ENCODE measurements at places on chromosomes 1 and 21.

GRCh38 chr1:112905395-112906149, 50.4 kb downstream of the SLC16A1 start:
- no peak for DNase-seq

- no peak for DNase-seq
These were observed 794 bp upstream of the FAM76A start for GRCh38 chr1:27724961-27725373.

DNA sequence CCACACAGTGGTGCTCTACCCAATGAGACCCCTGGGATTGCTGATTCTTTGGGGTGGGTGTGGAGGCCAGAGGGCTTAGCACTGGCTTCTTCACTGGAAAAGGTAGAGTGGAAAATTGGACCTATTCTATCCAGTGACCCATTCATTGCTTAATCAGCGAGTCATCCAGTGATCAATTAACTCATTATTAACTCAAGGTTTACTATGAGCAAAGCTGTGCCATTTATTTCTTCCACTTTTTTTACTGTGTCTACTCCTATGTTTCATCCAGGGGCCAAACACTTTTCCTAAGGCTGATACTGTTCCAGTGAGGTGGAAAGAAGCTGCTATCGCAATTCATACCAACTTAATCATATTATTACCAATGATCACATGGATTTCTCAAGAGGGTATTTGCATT, 363.9 kb downstream of the RPS6KC1 start:
- no peak for DNase-seq

DNA sequence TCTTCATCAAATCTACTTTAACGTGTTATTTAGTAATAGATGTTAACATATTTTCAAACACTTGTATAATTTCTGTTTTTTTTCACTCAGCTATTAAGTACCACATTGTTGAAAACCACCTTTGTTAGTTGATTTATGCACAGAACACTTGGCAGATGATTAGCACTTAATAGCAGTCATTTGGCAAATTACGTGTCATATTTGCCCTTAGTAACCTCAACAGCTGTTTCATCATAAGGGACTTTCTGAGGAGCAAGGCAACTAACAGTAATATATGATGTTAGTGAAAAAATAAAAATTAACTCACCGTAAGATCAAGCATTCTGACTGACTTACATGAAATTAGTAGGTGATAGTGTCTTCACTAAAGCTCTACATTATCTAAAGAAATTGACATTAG, 186.4 kb downstream of the HMCN1 start:
- no peak for DNase-seq

DNA sequence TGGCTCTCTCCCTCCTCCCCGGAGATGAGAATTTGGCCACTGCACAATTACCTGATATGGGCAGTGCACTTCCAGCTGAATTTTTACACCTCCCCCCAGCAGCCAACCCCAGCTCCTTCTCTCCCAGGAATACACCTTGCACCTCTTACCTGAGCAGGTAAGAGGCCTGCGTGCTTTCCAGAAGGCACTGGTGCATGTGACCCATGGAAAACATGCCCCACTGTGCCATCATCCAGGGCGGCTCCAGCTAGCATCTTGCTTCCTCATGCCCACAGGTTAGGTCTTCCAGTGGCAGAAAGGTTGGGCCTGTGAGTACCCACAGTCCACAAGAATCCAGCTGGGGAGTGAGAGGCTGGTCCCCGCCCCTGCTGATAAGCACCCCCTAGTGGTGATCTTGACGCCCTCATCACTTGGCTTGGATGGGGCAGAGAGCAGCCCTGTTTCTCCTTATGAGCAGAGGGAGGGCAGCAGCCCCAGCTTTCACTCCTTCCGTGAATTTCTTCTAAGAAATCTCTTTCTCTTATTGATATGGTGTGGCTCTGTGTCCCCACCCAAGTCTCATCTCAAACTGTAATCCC, 57.8 kb downstream of the EDARADD start:
- DNase-seq = no peak

GRCh38 chr1:150568594-150568966, 10.8 kb downstream of the MCL1 start:
- DNase-seq = no peak

DNA sequence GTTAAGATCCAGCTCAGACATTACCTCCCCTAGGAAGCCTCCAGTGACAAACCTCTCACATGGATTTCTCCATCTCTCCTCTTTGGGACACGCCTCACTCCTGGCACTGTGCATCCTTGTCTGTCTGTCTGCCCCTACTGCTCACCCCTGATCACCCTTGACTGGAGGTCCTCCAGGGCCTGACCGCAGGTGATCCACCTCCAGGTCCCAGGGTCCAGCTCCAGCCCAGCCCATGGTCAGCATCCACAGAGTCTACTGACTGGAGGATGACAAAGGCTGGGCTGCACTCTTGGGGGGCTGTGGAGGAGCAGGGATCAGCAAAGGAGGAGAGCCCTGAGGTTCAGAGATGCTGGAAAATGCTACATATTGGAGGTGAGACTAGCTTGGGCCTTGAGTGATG, 65.8 kb downstream of the BEND5 start:
- no peak for DNase-seq

- no peak for DNase-seq
These were observed 19.2 kb downstream of the FAM89A start for GRCh38 chr1:231020816-231021215.

DNA sequence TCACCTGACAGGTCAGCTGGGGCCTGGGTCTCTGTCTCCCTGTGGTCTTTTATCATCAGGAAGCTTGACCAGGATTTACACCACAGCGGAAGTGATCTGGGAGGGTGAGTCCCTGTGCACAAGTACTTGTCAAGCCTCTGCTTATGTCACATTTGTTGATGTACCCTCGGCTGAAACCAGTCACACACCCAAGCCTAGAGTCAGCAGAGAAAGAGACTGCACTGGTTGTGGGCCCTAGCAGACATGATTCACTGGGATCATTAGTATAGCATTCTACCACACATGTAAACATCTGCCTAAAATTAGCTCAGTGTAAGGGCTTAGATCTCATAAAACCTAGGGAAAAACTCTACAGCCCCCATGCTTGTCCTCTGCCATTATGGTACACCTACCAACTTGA, 79.3 kb upstream of the LAMC2 start:
- no peak for DNase-seq

- no peak for DNase-seq
These were observed 317.6 kb upstream of the PROX1 start for GRCh38 chr1:213669964-213670691.

DNA sequence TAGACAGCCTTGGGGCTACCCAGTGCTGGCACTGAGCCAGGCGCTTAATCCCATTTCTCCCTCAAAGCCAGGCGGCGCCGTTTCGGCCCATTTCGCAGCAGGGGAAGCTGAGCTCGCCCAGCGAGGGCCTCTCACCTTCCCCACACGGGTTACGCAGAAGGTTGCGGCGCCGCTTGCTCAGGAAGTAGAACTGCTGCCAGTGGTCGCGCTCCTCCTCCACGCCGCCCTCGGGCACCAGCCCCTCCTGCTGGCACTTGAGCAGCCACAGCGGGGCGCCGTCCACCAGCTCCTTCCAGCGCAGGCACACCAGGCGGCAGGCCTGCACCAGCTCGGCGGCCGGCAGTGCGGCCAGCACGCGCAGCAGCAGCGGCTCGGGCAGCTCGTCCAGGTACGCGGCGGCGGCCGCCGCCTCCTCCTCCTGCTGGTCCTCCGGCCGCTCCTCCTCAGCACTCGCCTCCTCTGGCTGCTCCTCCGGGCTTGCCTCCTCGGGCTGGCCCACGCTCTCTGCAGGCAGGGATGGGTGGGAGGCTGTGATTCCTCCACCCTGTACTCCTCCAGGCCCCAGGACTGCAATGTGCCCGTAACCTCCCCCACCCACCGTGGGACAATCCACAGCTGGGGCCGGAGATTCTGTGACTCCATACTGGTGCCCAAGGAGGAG, 3.8 kb downstream of the FBXO2 start:
- no peak for DNase-seq

- no peak for DNase-seq
These were observed 1.5 kb upstream of the ST6GALNAC5 start for GRCh38 chr1:76865696-76866286.

DNA sequence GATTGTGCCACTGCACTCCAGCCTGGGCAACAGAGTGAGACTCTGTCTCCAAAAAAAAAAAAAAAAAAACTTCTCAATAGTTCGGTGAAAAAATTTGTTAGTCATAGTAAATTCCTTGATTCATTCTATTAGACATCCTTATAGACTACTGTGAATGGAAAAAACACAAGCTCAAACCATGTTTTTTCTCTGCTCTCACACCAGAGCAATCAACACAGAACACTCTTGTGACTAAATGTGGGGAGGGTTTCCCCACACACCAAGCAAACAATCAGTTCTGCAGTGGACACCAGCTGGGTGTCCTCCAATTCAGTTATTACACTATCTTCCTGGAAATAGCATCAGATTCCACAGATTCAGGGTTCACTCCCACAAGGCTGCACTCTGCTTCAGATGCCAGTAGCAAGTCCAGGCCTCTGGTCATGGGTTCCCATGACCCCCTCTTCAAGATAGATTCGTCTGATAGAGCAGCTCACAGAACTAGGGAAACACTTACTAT, 69.1 kb upstream of the TEKT2 start:
- DNase-seq = no peak

GRCh38 chr1:31937300-31938183, 626 bp downstream of the PTP4A2 start:
- no peak for DNase-seq

GRCh38 chr1:198254521-198254920, 97.7 kb downstream of the NEK7 start:
- DNase-seq = no peak

DNA sequence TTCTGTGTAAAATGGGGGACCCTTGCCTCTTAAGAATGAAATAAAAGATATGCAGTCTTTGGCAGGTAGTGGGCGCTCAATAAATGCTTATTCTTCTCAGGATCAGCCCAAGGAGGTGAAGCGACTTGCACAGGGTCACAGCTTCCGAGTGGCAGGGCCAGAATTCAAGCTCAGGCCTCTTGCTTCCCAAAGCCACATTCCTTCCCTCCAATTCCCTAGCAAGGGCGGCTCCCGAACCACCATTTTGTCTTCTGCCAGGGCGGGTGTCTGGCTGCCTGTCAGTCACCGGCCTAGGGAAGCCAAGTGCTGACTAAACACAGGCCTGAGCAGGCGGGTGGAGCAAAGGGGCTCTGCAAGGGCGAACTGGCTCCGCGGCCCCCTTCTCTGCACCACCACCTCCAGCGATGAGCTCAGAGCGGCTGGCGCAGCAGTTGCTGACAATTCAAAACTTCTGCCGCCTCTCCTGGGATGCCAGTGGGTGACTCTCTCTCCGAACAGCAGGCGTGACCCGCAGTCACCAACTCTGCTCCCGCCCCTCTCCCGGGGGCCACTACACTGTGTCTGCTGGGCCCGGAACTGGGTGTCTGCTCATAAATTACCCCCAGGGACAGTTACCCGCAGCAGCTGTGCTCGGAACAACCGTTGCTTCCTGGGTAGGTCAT, 10.8 kb downstream of the GPR3 start:
- DNase-seq = no peak

DNA sequence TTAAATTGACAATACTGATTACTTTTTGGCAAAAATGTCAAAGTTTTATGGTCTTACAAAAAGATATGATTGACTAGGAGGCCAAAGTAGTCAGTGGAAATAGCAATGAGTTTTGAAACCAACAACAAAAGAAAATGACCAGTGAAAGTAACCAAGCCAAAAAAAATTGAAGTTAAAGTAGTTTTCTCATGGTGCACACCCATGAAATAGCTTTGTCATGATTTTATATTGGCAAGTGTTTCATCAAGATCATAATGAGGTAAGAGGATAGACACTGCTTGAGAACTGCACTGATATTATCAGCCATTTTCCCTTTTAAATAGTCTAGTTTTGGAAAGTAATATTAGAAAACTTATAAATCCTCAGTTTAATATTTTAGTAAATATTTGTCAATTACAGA, 206.2 kb upstream of the ADAMTS5 start:
- DNase-seq = no peak

DNA sequence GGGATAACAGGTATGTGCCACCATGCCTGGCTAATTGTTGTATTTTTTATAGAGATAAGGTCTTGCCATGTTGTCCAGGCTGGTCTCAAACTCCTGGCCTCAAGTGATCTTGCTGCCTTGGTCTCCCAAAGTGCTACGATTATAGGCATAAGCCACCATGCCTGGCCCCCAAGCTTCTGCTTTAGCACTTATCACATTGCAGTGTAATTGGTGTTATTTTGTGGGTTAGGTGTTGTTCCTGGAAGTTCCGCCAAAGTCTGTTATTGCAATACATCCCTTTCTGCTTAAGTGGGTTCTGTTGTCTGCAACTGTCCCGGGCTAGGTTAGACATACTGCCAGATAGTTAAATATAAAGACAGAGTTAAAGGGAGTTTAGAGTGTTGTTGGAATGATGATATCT, 3.4 kb downstream of the ZCCHC17 start:
- DNase-seq = no peak

GRCh38 chr1:58620926-58621325, 43.9 kb upstream of the TACSTD2 start:
- no peak for DNase-seq

- DNase-seq = peak; percentile 66
These were observed at the start of gene NFYC for GRCh38 chr1:40691538-40692428. TSS of gene NFYC (plus strand) at chr1:40691704. CDS start at chr1:40738844, 47,140 bp downstream.

DNA sequence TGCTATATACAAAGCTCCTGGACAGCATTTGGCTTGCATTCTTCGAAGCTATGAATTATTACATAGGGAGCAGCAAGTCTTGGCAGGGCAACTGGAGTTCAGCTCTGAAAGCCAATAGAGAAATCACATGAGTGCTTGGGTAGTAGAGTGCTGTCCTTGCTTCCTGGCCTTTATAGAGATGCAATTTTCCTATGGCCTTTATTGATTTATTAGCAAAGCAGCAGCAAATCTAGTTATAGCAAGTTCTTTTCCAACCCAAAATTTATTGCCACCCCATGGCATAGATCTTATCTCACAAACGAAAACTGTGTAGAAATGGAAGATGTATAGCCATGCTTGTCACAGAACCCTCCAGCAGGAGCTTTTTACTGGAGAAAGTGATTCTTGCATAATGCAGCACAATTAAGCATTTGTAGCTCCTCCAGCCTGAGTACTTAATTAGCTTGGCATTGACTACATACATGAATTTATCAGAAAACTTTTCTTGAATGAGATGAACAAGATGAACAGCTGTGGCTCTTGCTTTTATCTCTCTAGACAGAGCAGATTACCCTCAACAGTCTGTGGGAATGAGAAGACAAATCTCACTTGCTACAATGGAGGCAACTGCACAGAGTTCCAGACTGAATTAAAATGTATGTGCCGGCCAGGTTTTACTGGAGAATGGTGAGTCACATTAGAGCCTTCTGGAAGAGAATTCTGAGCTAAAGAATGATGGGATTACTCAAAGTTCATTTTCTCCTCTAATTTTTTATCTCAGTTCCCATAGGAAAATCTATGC, 170.1 kb downstream of the CRB1 start:
- no peak for DNase-seq

All from cortex of kidney (tissue), 1 donor.